ENCODE measurements at places on chromosomes 11 and 22. TPM values are rescaled to one million over a fixed set of nuclear protein-coding genes. Genes with fewer than 3 reads are reported as not detected.

DNA sequence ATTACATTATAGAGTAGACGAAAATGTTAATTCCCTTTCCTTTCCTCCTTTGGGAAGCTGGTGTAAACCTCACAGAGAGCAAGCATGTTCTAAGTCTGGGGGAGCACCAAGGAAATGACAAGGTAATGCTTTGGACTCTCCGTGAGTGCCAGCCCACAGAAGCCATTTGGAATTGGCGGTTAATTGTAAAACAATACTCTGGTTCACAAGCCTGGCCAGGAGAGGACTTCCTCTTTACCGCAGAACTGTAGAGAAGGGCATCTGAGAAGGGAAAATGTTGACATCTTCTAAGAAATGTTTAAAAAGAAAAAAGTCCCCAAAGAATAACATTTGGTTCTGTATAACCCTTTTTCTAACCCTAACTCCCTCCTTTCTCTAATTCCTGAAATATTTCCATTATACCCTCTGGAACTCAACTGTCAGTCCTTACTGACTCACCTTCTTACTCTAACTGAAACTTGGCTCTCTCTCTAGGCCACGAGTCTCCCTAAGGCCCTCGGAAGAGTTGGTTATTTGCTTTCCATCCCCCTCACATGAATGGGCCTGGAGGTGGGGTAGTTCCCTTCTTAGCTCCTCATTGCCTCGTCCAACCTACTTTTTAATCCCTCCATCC is 379.8 kb downstream of the SOX6 start:
- DNase-seq = no peak

GRCh38 chr11:121207485-121208115 is 85.0 kb upstream of the SC5D start:
- DNase-seq = no peak

DNA sequence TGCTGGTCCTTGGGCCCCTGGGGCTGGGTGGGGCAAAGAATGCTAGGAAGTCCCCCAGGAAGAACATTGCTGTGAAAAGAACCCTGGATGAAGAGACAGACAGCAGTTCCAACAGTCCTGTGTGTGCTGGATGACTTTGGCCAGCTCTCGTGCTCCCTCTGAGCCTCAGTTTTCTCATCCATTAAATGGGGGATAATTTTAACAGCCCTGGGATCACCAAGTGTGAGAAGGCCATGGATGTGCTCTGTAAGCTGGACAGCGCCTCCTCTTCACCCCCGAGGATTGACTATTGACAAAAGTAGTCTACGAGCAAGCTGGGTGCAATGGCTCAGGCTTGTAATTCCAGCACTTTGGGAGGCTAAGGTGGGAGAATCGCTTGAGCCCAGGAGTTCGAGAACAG is 2.5 kb downstream of the LARGE2 start:
- peak; percentile 41 for DNase-seq

DNA sequence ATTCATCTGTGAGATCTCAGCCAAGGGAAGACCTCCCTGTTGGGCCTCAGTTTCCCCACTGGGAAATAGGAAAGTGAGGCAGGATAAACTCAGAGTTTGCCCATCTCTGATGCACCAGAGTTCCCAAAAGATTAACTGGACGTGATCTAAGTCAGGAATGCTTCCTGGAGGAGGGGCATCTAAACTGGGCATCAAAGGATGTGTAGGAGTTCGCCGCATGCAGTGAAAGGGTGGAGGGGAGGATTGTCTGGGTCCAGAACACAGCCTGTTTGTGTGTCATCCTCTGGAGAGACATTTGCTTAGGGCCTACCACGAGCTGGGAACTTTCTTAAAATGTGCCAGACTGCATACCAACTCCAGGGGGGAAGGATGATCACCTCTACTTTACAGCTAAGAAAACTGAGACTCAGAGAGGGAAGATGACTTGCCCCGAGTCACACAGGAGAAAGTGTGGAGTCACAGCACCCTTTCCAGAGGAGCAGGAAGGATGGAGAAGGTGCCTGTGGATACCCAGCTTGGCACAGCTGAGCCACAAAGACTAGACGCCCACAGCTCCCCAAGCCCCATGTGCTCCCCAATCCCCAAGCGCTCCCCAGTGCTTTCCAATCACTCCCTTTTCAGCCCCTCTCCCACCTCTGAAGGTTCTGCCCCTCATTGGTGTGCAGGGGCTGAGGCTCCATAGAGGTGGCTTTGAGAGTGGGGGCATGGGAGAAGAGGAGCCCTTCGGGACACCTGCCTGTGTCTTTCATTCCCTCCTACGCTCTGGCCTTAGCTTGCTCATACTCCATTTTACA is 50.1 kb downstream of the MN1 start:
- no peak for DNase-seq

GRCh38 chr11:108018708-108019107 is 10.0 kb downstream of the CUL5 start:
- no peak for DNase-seq

- no peak for DNase-seq
Measured at GRCh38 chr11:34685864-34686263, 65.0 kb downstream of the EHF start.

Gene LDHAL6A
- not detected for total RNA-seq

Gene C22orf31
- not detected for total RNA-seq

Gene PIK3C2A
- 103 TPM for total RNA-seq
